ENCODE measurements at places on chromosomes 16 and 17.

- DNase-seq, result no peak
These were observed 265.7 kb upstream of the KCNJ16 start for GRCh38 chr17:69809331-69809730.

- peak; percentile 47 for DNase-seq
These were observed 40.7 kb downstream of the ZDHHC7 start for GRCh38 chr16:84970447-84971127.

DNA sequence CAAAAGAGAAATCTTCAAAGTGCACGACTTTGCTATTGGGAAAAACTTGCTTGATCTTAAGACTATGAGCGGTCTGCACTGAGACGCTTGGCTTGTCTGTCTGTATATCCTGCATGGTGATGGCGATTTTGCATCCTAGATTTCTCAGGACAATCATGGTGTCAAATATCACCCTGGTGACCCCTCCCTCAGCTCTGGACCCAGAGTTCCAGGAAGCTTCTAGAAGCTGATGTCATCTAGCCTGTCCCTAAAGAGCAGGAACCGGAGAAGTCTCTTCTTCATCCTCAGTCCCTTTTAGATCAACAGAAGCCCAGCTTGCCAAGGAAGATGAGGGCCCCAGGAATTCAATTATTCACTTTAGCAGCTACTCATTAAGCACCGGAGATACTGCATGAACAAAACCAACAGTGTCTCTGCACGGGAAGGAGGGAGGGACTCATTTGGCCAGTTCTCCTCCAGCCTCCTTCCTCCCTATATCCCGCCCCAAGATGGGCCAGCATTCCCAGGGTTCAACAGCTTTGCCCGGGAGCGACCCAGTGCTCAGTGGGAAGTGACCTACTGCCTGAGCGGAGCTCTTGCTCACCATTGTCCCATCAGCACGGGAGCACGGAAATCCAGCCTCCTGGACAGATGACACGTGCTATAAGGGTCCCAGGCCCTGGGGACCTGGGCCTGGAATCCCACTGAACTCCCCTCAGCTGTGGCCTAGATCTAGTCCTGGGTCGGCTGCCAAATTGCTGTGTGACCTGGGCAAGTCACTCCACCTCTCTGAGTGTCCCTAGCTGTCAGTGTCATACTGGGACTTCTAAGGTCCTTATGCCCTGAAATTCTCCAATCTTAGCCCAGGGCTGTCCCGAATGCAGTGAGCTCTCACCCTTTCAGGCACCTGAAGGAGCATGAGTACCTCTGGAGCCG, 3.8 kb downstream of the EMP2 start:
- DNase-seq, result no peak

DNA sequence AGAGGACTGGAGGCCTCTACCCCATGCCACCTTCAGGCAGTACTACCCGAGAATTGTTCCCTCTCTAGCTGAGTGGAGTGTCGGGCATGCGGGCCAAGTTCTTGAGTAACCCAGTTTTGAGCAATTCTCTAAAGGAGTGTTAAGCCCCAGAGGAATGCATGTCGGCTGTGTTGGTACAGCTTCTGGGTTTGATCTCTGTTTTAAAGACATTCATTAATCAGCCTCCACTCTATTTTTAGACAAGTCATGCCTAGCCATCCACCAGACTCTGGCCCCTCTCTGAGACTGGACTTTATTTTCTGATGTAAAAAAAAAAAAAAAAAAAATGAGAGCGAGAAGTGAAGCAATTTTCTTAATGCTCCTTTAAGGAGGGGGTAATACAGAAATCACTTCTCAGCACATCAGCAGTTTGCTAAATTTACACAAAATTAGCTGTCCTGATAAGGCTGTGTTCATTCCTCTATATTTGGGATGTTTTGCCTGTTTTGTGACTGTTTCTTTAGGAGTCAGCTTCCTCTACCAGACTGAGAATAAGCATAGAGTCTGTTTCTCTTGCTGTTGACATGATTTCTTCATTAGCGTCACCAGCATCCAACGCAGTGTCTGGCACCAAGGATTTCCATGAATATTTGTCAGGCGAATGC, 88.7 kb downstream of the AXIN2 start:
- DNase-seq, result no peak

- DNase-seq, result peak; percentile 90
These were observed 7.5 kb downstream of the EIF1 start for GRCh38 chr17:41695954-41696757.

- DNase-seq, result no peak
These were observed 102.5 kb downstream of the MRM1 start for GRCh38 chr17:36703860-36704266.

DNA sequence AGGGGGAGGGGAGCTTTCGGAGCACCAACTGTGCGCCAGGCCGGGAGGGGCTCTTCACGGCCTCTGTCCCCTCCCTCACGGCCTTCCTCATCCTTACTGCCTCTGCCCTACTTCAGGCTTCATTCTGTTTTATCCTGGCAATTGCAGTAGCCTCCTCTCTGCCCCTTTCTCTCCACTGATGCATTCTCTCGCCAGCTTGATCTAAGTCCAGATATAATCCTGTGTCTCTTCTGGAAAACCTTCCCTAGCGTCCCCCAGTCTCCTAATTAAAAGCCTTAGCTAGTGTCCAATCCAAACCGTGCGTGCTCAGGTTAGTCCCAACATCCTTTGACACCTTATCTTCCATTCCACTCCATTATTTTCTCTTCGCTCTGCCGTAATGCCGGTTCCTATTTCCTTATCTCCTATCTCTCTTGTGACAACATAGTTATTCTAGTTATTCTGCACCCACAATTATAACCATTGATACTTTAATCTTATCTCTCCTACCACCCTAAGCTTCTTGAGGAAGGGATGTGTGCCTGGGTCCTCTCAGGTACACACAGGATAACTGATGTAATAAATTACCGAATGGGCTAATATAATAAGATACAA, 869 bp downstream of the ZNF48 start:
- no peak for DNase-seq

- no peak for DNase-seq
These were observed 91.1 kb downstream of the SSH2 start for GRCh38 chr17:29838961-29839360.

DNA sequence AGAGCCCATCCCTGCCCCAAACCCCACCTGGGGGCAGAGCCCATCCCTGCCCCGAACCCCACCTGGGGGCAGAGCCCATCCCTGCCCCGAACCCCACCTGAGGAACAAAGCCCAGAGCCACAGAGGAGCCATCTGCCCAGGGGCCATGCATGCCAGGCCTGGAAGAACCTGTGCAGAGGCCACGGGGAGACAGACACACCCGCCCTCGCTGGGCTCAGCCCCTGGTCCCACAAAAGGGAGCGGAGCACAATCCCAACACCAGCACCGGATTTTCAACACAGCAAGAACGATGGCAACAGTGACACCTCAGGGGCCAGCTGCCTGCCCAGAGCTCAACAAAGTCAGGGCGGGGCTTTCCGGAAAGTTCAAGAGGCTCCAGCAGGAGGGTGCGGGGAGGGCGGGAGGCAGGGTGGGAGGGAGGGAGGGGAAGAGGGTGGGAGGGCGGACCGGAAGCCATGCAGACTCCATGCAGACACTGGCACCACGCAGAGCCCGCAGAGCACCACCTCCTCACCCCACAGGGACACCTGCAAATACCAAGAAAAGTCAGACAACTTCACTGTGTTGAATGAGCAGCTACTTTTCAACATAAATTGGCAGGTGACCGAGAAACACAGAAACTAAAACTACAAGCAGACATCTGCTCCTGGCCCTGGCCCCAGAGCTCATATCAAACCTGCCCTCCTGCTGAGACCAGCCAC, 27.9 kb upstream of the C16orf95 start:
- DNase-seq, result no peak

GRCh38 chr17:35088356-35088880, 24.9 kb upstream of the RFFL start:
- DNase-seq, result no peak

DNA sequence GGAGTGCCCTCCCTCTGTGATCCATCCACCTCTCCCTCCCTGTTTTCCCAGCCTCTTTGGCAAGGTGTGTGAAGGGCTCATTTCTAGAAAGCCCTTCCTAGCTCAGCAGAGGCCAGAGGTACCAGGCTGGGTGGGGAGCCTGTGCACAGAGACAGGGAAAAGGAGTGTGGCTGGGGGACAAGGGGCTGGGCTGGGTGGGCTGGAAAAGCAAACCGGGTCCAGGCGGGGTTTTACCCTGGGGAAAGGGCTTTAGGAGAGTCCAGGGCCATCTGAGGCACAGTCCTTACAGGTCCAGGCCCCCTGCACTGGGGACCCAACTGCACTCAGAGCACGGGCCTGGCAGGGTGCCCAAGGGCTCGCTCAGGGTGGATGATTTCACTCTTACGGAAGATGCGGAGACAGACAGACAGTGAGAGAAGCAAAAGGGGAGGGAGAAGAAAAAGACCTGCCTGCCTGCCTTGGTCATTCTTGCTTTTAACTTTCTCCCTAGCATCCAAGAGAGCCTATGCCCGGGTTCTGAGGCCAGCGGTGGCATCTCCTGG, 7.0 kb downstream of the CRHR1 start:
- no peak for DNase-seq

GRCh38 chr17:3475251-3475685, 529 bp upstream of the ASPA start:
- DNase-seq, result no peak

DNA sequence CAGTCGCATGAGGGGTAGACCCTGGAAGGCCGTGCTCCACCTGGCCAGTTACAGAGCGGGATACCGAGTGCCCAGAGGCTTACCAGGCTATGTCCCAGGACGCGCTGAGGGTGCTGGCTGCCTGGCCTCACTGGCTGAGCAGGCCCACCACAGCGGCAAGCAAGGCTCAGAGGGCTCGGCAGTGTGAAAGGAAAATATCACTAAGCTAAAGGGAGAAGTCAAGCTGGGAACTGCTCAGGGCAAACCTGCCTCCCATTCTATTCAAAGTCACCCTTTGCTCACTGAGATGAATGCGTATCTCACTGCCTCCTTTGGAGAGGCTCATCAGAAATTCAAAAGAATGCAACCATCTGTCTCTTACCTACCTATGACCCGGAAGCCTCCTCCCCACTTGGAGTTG, 37.4 kb downstream of the CCDC57 start:
- DNase-seq, result no peak

- DNase-seq, result no peak
These were observed 13.6 kb upstream of the DHRS7B start for GRCh38 chr17:21113049-21113690.
